ENCODE measurements at places on chromosomes 13 and 19.

DNA sequence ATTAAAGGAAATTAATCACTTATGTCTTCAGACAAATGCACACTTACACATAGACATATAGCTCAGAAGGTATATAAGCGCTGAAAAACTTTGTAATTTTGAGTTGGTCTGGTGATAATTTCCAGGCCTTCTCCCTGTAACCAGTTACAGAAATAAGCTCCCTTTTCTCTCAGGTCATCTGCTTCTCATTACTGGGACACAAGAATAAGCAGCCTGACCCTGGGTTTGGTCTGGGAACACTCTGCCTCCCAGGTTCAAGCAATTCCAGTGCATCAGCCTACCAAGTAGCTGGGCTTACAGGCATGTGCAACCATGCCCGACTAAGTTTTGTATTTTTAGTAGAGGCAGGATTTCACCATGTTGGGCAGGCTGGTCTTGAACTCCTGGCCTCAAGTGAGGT lies 274.5 kb downstream of the LMO7 start:
- DNase-seq, result peak; percentile 9

- no peak for DNase-seq
Measured at GRCh38 chr19:13025819-13026456, 30.7 kb downstream of the NFIX start.

- DNase-seq, result peak; percentile 35
Measured at GRCh38 chr13:99955747-99956472, 15.7 kb downstream of the ZIC5 start.

DNA sequence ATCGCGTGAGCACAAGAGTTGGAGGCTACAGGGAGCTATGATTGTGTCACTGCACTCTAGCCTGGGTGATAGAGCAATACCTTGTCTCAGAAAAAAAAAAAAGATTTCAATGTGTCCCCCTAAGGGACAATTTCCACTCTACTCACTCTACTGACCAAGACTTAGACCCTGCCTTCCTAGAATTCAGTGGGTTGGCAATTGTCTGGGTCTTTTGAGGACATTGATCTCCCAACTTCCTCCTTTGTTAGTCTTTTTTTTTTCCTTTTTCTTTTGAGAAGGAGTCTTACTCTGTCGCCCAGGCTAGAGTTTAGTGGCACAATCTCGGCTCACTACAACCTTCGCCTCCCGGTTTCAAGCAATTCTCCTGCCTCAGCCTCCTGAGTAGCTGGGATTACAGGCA lies 2.2 kb downstream of the SPTBN4 start:
- DNase-seq, result no peak

- no peak for DNase-seq
Measured at GRCh38 chr19:11437955-11438354, 2.5 kb downstream of the PRKCSH start.

GRCh38 chr13:112961457-112962369 lies 7.3 kb upstream of the MCF2L start:
- no peak for DNase-seq

DNA sequence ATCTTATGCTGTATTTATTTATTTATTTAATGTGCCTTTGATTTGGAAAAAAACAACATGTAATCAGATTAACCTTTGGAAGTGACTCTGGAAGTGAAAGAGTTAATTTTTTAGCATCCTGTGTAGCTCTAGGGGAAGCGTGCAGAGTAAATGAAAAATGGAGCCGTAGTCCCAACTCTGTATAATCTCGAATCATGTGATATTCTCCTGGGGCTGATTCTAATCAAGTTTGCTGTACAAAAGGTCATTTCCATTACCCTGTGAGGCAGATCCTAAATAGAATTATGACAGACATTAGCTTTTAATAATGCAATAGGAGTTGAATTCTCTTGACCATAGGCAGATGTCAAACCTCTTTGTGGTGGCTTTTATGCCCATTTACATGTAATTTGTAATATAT lies 238.6 kb upstream of the CSNK1A1L start:
- DNase-seq, result no peak

- DNase-seq, result no peak
Measured at GRCh38 chr13:98471934-98472333, 105.0 kb downstream of the STK24 start.

DNA sequence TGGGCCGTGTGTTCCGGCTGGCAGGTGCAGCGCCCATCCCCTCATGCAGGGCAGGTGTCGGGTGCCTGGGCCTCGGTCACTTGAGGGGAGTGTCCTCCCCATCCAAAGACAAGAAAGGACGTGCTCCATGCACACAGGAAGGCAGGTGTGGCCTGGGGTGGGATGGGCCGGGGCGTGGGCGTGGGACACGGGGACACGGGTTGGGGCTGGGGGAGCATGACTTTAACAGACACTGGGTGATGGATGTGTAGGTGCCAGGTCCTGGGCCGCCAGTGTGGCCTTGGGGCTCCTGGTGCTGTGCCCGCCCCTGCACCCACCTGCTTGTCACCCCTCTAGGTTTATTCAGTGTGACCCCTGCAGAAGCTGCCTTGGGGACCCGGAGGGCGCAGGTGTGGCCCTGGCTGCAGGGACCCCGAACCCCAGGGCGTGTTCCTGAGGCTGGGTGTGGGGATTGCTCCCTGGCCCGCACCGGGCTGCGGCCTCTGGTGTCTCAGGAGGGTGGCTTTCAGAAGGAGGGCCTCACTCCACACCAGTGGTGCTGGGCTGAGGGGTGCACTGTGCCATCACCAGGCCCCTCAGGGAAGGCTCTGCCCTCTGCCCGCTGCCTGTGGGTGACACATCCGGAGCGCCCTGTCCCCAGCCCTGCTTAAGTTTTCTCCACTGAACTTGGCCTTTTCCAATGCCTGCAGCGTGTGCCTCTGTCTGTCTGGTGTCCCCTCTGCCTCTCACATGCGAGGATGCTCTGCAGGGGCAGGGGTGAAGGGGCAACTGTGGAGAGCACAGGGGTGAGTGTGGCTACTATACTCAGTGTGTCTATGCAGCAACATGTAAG lies 5.2 kb downstream of the TMEM255B start:
- DNase-seq, result no peak

DNA sequence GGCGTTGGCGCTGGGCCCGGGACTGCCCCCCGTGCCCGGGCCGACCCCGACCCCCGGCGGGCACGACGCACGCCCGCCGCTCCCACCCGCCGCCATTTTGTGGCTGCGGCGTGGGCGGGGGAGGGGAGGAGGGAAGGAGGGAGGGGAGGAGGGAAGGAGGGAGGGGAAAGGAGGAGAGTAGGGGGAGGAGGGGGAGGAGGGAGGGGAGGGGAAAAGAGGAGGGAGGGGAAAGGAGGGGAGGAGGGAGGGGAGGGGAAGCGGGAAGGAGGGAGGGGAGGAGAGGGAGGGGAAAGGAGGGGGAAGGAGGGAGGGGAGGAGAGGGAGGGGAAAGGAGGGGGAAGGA lies at the start of gene BTBD2:
BTBD2 (minus strand) TSS at position 107 of the 343 bp plus-strand sequence; CDS start at position 96, 11 bp downstream.
- peak; percentile 83 for DNase-seq

- DNase-seq, result peak; percentile 12
Measured at GRCh38 chr13:85347251-85347650, 452.0 kb downstream of the SLITRK6 start.

GRCh38 chr13:39254601-39255000 lies 216.3 kb downstream of the NHLRC3 start:
- DNase-seq, result no peak

- no peak for DNase-seq
Measured at GRCh38 chr19:16285769-16286498, 38.7 kb upstream of the KLF2 start.

DNA sequence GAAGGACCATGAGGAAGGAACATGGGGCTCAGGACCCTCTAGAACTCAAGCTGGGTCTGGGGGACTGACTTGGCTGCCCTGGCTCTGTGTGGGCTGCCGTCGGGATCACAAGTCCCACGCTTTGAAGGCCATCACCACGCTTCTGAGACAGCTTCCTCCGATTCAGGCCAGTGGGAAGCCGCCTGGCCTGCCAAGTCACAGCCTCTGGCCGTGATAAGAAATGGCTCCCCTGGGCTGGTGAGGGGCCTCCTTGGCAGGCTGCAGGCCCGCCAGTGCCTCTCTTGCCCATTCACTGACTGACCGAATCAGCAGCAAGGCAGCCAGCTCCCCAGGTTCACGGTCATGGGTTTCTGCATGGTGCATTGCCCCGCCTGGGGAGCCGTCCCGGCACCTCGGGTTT lies 48.8 kb downstream of the COMP start:
- no peak for DNase-seq

GRCh38 chr13:79778741-79779460 lies 297.9 kb downstream of the NDFIP2 start:
- no peak for DNase-seq

GRCh38 chr13:64453831-64454230 lies 2776.3 kb downstream of the PCDH9 start:
- peak; percentile 31 for DNase-seq

DNA sequence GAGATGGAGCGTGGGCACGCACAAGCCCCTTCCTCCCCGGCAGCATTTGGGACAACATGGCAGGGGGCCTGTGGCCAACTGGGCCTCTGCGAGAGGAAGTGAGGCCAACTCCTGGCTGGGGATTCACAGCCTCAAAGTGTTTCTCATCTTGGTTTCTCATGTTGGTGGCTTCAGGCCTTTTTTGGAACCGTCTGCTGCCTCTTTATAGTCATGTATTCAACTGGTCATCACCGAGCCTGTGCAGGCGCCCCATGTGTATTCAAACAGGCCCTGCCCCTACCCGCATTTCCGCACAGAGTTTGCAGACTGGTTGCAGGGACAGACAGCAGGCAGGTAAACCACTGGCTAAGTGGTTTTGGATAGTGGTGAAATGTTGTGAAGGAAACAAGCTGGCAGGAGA lies 17.3 kb upstream of the RELB start:
- DNase-seq, result no peak

DNA sequence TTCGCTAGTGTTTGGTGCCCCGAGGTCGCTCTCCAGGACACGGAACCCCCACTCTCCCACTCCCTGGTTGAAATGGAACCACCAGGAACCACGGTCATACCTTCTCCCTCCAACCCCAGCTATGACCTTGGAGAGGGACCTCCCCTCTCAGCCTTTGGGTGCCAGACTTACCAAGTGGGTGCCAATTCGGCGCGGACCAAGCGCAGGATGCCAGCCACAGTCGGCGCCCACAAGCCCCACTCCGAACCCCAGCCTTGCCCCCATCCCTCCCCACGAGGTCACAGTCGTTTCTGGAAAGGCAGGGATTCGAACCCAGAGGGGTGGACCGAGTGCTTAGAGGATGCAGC lies 910 bp downstream of the PDE4C start:
- DNase-seq, result no peak

GRCh38 chr13:110133425-110134235 lies 173.3 kb downstream of the COL4A1 start:
- DNase-seq, result no peak

- no peak for DNase-seq
Measured at GRCh38 chr13:36355632-36356031, 9.4 kb upstream of the SPART start.

- DNase-seq, result no peak
Measured at GRCh38 chr19:47022541-47023447, 3.2 kb downstream of the NPAS1 start.

DNA sequence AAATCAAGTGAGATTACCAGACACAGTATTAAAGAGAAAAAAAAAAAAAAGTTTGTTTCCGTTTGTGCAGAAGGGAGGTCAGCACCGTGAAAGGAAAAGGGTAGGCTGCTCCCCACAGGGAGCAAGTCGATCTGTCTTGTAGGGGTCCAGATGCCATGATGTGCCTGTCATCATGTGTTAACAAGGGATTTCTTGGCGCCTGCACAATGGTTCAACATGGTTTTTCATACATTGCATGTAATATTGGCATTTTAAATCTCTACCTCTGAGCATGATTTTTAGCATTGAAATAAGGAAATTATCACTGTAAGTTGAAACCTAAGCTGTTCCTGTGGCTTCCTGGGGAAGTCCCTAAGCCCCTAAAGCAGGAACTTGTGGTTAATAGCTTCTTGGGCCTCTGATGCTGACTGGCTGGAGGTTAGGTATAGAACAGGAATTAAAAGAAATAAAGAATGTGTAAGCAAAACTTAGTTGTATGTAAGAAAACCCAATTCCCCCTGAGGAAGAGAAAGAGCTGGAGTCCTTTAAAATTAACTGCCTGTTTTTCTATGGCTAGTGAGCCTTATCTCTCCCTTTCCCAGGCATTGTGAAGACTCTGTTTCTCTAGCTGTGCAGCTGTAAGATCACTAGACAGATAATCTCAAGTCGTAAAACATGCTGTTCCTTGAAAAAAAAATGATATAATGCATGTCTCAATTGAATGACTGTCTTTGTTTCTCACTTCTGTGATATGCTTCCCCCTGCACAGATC lies 7.4 kb upstream of the FCGBP start:
- DNase-seq, result peak; percentile 29

GRCh38 chr19:27972291-27973040 lies 1240.5 kb downstream of the UQCRFS1 start:
- DNase-seq, result peak; percentile 78

DNA sequence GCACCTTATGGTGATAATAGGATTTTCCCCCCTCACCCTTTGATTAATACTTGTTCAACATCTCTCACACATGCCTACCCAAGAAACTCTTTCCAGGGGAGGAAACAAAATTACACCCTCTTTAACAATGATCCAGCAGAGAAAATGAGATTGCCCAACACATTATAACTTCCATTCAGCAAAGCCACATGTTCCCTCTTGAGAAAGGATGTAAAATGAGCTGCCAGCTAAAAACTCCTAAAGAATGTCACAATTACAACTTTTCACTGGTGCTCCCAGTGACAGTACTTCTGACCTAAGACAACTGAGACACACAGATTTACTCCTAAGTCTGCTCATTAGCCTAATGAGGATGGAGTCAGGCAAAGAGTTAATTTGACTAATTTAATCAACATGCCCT lies 621.4 kb downstream of the DIAPH3 start:
- DNase-seq, result no peak

Measured in fibroblast of skin of abdomen (primary cell).